ENCODE measurements at places on chromosomes 5 and 9.

GRCh38 chr5:103703617-103704016 lies 141.0 kb upstream of the NUDT12 start:
- DNase-seq: no peak

GRCh38 chr9:82763656-82764055 lies 299.3 kb downstream of the RASEF start:
- DNase-seq: no peak

GRCh38 chr9:20838218-20838617 lies 154.2 kb downstream of the FOCAD start:
- DNase-seq: no peak

DNA sequence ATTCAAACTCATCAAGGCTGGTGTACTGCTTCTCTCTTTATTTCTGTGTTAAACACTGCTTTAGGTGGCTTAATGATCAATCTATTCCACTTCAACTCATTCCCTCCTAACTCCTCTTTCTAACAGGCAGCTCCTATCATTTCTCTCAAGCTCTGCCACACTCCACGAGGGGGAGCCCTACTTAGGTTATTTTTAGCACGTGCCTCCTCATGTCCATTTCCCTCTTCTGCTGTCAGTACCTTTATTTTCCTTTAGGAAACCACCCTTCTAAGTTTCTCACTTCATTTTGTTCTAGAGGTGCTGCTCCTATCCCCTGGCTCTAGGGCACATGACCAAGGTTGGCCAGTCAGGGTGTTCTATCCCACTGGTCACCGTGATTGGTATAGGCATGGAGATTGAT lies 6.7 kb upstream of the BRINP1 start:
- DNase-seq: no peak

- DNase-seq: no peak
Observed at GRCh38 chr9:12933957-12934356, 159.1 kb downstream of the LURAP1L start.

GRCh38 chr5:171531638-171532037 lies 112.2 kb downstream of the FGF18 start:
- no peak for DNase-seq

GRCh38 chr5:165497707-165498106 lies 1992.3 kb downstream of the MAT2B start:
- DNase-seq: no peak

GRCh38 chr5:117701062-117701461 lies 1126.4 kb upstream of the SEMA6A start:
- no peak for DNase-seq

DNA sequence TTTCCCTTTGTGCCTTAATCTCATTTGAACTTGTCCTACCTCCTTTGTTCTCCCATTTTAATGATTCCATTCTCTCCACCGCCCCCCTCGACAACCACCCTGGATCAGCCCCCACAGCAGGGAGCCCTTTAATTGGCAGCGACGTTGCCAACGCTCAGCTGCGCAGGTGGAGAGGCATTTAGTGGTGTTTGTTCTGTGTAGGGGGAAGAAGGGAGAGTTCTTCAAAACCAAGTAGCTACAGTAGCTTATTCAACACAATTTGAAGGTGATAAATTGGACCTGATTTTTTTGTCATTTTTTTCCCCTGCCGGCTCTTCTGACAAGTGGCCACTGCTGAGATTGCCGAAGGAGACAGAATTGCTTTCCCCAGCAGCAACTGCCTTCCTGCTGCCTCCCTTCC lies 499.1 kb downstream of the CDK5RAP2 start:
- DNase-seq: no peak

- no peak for DNase-seq
Observed at GRCh38 chr9:136144450-136144849, 25.8 kb upstream of the TMEM250 start.

- DNase-seq: no peak
Observed at GRCh38 chr5:31393126-31393525, 138.8 kb downstream of the DROSHA start.

DNA sequence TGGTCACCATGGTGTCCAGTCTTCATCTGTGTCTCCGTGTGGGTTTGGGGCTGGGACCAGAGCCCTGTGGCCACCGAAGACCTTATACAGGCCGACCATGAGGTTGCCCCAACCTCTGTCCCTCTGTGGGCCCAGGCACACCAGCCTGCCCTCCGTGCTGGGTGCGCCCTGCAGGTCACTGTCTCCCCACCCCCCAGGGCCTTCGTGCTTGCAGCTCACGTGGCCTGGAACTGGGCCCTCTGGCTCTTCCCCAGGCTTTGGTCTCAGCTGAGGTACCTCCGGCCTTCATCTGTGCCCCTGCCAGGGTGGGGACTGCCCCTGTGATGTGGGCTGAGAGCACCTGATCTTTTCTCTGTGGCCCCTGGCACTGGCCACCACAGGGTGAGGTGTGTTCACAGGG lies 92.1 kb downstream of the RXRA start:
- DNase-seq: no peak

- no peak for DNase-seq
Observed at GRCh38 chr5:167608390-167609272, 682.8 kb upstream of the WWC1 start.

DNA sequence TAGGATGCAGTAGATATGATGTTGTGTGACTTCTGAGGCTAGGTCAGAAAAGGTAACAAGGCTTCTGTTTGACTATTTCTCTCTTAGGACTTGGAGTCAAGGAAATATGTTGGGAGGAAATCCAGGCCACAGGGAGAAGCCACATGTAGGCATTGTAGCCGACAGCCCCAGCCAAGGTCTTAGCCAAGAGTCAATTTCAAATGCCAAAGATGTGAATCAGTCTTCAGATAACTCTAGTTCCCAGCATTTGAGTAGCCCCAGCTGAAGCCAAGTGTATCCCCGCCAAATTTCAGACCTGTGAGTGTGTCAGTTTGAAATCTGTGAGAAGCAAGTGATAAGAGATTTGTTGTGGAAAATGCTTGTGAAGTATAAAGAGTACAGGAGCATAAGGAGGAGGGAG lies 38.1 kb upstream of the ISL1 start:
- no peak for DNase-seq

- no peak for DNase-seq
Observed at GRCh38 chr5:158120760-158121159, 261.8 kb upstream of the CLINT1 start.

- DNase-seq: no peak
Observed at GRCh38 chr9:91131433-91131839, 230.3 kb downstream of the AUH start.

DNA sequence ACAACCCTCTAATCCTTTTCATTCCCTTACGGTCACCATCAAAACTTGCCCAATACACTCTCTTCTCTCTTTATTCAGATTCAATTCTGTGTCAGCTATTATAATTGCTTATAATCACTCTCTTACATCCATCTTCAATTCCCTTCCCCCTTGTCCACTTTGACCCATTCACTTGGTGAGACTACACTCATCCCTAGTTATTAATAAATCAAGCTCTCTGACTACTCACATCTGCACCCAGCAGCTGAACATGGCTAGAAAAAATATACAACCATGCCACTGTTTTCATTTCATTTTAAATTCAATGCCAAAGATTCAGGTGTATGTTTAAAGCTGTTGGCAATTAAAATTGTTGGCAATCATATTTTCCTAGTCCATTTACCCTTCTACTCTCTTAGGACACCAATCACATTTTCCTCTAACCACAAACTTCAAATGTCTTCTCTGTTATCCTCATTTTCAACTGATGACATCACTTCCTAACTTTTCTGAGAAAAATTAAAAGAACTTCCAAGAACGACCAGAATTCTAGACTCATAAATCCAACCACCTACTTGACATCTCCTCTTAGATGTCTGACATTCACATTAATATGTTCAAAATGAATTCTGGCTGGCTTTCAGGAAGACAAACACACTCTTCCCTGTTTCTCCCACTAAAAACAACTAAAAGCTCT lies 5.5 kb downstream of the C5orf15 start:
- DNase-seq: no peak

- DNase-seq: no peak
Observed at GRCh38 chr9:106531491-106531890, 331.5 kb upstream of the ZNF462 start.

GRCh38 chr9:98530275-98530674 lies 178.5 kb downstream of the GABBR2 start:
- no peak for DNase-seq

DNA sequence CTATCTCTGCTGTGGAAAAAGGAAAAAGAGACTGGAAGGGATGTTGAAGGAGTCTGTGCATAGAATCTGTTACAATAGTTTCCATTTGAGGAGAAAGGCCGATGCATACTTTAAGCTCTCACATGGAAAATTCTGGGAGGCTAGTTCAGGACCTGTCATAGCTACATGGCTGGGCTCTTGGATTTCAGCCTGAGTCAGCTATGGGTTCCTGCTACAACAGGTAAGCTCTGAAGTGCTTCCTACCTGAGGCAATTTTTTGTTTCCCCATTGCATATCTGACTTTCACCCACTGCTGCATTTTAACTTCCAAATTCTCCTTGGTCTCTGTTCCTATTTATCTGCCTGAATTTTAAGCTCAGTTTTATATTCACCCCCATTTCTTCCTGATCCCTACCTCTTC lies 310.7 kb downstream of the RAB3C start:
- no peak for DNase-seq

DNA sequence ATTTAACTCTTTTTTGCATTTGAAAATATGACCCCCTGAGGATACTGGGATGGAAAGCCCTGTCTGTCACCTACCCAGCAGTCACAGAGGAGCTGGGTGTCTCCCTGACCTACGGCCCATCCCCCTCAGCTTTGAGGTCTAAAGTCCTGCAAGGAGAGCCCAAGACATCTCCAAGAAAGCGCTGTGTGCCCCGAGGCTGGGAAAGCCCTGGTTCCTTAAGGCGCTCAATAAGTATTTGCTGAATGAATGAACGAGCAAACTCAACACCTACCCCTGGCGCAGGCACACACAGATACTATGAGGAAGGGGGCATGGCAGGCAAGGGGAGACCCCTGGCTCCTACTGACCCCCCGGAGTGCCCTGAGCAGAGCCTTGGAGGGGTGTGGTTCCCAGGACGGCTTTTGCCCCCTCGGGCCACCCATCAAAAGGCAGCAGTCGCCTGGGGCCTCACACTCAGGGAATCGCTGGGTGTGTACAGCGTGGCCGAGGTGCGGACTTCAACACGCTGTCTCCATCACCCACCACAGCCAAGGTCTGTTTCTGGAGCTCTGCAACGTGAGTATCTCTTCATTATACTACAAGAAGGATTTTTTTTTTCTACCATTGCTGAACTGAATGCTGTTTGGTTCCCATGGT lies 211.6 kb downstream of the ERCC6L2 start:
- DNase-seq: no peak

- DNase-seq: no peak
Observed at GRCh38 chr5:9681706-9682105, 51.6 kb upstream of the TAS2R1 start.

GRCh38 chr5:32805971-32806638 lies 95.0 kb downstream of the NPR3 start:
- no peak for DNase-seq

DNA sequence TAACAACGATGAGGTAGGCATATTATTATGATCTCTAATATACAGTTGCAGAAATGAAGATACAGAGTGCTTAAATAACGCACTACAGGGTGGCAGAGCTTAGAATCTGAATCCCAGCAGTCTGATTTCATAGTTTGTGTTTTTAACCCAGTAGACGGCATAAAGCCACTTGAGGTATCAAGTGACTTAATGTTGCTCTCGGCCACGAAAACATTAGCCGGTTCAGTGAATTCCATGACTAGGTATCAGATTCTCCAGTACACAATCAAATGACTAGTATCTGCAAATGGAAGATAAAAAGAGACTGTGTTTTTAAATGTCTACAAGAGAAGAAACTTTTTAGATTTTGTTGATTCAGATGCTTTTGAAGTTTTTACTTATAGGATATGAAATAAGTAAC lies 24.8 kb downstream of the SMC2 start:
- no peak for DNase-seq

- DNase-seq: no peak
Observed at GRCh38 chr5:3606121-3606831, 10.6 kb downstream of the IRX1 start.

- DNase-seq: no peak
Observed at GRCh38 chr5:12691330-12691729, 787.1 kb upstream of the CTNND2 start.

- no peak for DNase-seq
Observed at GRCh38 chr9:14251154-14252071, 62.5 kb downstream of the NFIB start.

DNA sequence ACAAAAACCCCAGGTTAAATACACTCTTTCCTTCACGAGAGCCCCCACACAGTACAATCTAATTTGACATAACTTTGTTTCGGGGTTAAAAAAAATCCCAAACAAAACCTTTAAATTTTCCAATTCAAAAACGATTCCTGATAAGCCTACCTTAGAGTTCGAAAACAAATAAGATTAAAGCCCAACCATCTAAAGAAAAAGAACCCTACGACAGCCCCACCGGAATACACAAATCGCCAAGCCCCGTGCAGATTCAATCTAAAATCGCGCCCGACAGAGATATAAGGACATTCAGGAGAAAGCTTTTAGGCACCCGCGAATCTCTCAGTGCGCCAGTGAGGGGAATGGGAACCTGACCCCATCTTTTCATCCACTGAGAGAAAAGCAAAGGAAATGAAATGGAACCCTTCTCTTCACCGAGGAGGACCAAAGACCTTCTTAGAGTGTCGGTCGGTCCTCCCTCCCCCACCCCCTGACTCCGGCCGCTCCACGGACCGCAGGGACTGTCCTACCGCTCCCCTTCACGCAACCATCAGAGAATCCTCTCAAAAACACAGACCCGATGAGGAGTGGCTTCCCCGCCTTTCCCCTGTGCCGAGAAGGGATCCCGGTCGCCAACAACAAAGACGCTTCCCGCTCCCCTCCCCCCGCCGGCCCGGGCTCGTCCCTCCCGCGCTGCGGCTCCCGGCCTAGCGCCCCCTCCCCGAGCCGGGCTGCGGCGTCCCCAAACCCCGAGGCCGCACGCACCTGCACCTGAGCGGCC lies 925 bp downstream of the ABHD17B start:
- DNase-seq: no peak

DNA sequence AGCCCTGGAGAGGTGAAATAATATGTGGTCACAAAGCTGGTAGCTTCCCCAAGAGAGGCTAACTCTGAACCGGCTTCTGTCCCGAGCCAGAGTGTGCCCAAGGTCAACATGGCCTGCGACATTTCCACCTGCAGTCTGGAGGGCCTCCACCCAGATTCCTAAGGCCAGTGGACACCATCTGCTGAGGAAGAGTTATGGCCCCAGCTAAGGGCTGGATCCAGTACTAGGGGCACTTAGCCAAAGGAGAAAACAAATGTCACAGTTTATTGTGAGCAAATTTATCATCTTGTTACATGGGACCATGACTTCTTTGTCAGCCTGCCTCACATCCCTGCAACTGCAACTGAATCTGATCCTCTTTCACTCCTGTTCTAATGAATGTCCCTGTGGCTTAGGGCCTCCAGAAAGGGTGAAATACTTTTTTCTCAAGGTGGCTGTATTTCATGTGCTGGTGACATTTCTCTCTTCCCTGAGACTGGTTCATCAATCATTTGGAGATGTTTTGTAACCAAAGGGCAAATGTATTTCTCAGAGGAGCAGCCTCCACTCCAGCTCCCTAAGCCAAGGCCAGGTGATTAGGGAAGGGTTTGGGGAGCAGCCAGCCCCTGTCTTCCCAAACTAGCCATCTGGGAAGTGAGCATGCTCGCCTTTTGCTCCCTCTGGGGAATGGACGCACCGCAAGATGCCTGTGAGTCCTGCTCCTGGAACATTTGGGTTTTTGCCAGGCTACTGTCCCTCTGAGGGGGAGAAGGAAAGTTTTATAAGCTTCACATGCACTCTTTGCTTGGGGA lies 148.3 kb downstream of the CMYA5 start:
- no peak for DNase-seq
